ENCODE measurements at places on chromosomes 6 and 20.
A peak's percentile ranks its signal among the peaks of the same experiment; 100 is the strongest.

GRCh38 chr6:116385921-116386320 lies 15.2 kb downstream of the DSE start:
- DNase-seq = no peak

DNA sequence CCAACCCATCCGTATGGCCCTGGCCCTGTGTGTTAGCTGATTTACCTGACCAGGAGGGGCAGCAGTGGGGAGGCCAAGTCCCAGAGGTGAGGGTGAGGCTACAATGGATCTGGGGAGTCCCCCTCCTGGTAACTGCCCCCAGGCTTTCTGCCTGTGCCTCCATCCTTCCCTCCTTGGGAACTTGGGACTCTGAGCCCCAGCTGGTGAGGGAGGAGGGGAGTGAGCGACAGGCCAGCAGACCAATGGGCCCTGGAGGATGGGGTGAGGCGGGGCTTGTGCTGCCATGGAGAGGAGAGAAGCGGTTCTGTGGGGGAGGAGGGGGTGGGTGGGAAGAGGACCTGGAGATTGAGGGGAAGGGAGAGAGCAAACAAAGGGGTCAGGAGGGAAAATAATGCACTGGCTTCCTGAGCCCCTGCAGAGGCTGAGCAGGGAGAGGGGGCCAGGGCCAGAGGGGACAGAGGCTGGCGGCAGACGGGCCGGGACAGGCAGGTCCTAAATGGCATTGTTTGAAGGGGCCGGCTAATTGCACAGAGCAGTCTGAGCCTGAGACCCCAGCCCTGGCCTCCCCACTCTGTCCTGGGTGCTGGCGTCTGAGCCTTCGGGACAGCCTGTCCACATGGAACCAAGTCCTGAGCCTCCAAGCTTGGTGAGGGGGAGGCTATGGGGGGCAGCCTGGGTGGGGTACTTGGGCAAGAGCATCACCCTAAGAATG lies 17.5 kb downstream of the DNMT3B start:
- no peak for DNase-seq

DNA sequence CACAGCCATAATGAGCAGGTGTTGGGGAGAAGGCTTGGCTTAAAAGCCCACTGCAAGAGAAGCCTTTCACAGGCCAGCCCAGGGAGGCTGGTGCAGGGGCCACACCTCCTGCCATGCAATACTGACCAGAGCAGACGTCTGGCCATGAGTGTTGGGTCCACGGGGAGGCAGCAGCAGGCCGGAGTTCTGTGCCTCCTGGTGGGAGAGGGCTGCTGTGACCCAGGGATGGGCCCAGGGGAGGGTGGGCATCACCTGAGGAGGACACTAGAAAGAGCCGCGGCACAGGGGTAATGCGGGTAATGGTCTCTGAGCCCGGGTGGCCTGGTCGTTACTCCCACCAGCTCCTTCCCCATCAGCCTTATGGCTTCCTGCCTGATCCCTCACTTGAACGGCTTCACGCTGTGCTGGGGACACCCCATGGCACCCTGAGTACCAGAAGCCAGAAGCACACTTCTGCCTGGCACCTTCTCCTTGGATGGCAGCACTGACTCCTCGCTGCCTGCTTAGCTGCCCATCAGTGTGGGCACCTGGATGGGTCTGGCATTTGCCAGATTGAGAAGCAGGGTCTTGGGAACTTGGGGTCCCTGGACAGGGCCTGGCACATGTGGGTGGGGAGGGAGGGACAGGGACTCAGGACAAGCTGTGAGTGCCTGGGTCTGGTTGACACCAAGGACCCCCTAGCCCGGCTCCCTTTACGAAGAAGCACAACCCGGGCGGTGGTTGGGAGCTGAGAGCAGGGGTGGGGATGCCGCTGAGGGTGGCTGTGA lies 108.8 kb downstream of the ASXL1 start:
- DNase-seq = no peak

GRCh38 chr6:155493026-155493693 lies 37.5 kb upstream of the NOX3 start:
- no peak for DNase-seq

- DNase-seq = no peak
These were observed 440.1 kb downstream of the EPHA7 start for GRCh38 chr6:92979281-92979680.

- peak; percentile 38 for DNase-seq
These were observed 1.3 kb downstream of the LTB start for GRCh38 chr6:31580807-31581433.

- no peak for DNase-seq
These were observed 162.0 kb downstream of the GRM4 start for GRCh38 chr6:33983721-33984465.

- DNase-seq = no peak
These were observed 537.6 kb downstream of the HDGFL1 start for GRCh38 chr6:23106951-23107350.

- DNase-seq = no peak
These were observed 91.4 kb downstream of the RREB1 start for GRCh38 chr6:7198833-7199800.

DNA sequence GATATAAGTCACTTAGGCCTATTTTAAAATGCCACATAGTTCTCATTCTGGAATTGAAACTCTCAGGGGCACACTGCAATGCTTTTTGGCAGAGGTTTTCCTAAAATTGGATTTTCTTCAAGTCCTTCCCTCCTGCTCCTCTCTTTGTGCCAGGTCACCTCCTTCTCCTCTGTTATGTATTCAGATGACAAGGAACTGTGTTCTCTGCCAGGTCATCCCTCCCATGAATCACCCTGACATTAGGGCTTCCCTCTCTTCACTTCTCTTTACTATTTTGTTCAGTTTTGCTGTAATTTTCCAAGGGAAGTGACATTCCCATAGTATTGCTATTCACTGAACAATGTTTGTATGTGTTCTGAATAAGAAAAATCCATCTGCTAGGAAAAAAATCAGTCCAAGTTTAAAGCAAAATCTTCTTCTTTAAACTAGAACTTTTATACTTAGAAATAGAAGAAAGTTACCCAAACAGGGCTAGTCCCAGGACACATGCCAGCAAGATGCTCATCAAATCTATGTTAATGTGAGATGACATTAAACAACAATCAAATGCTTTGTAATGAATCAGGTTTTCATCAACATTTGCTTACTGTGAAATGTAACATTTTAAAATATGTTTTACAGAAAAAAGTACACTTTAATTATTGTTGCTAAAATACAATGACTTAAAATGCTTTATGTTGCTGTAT lies 461.1 kb downstream of the MMUT start:
- DNase-seq = peak; percentile 94

- DNase-seq = no peak
These were observed 93.6 kb upstream of the BHLHE23 start for GRCh38 chr20:63100174-63100925.

GRCh38 chr6:55729665-55730064 lies 145.7 kb downstream of the BMP5 start:
- DNase-seq = no peak

GRCh38 chr6:7050872-7051779 lies 56.6 kb upstream of the RREB1 start:
- DNase-seq = no peak

GRCh38 chr20:20440886-20441658 lies 73.2 kb downstream of the INSM1 start:
- DNase-seq = peak; percentile 13

GRCh38 chr6:71335544-71335943 lies 46.9 kb downstream of the OGFRL1 start:
- no peak for DNase-seq

- DNase-seq = no peak
These were observed 637.4 kb downstream of the MMUT start for GRCh38 chr6:48825501-48826151.

DNA sequence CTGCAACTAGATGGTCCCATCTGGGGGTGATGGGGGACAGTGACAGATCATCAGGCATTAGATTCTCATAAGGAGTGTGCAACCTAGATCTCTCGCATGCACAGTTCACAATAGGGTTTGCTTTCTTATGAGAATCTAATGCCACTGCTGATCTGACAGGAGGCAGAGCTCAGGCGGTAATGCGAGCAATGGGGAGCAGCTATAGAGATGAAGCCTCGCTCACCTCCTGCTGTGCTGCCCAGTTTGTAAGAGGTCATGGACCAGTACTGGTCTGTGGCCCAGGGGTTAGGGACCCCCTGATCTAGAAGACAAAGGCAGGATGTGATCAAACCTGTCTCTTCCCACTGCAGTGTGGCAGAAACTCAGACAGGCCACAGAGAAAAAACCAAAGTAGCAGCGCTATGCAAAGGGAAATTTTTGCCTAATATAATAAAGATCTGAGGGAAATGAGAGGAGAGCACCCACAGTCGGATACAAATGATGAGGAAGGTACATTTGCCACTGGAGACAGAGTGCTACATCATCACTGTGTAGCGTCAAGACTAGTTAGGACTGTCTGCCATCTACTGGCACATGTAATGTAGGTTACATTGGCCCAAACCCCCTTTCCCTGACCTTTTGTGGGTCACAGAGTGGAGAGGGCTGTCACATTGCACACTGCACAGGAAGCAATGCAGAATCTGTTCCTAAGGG lies 4.1 kb upstream of the LY86 start:
- DNase-seq = no peak

DNA sequence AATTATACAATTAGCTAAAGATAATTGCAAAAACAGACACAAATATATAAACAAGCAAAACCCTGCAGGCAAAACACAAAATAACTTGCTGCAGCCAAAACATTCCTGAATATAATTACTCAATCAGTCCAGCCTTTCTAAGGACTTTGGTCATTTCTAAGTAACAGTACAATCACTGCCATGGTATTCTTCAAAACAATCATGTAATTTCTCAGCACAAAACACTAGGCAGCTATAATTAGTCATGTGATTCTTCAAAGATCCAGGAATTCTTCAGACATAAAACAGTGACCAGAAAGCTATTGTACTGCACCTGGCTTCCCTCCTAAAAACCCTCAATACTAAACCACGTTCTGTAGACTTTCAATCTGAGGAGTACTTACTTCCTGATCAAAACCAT lies 881.1 kb downstream of the EPHA7 start:
- no peak for DNase-seq

DNA sequence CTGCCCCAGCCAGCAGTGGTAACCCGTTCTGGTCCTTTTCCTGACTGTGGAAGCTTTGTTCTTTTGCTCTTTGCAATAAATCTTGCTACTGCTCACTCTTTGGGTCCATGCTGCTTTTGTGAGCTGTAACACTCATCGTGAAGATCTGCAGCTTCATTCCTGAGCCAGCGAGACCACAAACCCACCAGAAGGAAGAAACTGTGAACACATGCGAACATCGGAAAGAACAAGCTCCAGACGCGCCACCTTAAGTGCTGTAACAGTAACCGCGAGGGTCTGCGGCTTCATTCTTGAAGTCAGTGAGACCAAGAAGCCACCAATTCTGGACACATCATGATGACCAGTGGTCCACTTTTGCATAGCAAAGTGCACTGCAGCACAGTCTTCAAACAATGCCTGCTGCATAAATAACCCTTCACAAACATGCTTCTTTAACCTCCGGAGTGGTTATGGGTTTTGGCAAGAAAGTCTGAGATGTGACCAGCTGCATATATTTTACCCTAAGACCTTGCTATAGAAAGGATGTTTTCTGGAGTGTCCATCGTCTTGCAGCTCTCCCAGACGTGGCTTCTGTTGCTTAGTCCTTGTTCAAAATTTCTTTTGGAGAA lies 8.9 kb upstream of the MUC22 start:
- DNase-seq = no peak

DNA sequence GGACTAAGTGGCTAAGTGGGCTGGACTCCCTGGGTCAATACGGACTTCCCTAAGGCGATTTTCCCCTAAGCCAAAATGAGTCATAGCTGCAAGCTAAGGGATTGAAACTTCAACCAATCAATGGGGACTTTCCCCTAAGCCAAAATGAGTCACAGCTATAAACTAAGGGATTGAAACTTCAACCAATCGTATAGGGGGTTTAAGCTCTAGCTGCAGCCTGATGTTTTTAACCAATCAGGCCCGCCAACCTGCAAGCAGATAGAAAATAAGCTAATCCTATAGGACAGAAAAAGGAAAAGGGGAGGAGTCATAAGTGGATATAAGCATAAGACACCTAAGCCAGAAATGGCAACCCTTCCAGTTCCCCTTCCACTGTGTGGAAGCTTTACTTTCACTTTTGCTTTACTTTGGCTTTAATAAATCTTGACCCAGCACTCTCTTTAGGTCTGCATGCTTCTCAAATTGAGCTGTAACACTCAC lies 655.0 kb upstream of the HS3ST5 start:
- DNase-seq = no peak

GRCh38 chr20:53961527-53961926 lies 108.9 kb downstream of the BCAS1 start:
- DNase-seq = no peak

DNA sequence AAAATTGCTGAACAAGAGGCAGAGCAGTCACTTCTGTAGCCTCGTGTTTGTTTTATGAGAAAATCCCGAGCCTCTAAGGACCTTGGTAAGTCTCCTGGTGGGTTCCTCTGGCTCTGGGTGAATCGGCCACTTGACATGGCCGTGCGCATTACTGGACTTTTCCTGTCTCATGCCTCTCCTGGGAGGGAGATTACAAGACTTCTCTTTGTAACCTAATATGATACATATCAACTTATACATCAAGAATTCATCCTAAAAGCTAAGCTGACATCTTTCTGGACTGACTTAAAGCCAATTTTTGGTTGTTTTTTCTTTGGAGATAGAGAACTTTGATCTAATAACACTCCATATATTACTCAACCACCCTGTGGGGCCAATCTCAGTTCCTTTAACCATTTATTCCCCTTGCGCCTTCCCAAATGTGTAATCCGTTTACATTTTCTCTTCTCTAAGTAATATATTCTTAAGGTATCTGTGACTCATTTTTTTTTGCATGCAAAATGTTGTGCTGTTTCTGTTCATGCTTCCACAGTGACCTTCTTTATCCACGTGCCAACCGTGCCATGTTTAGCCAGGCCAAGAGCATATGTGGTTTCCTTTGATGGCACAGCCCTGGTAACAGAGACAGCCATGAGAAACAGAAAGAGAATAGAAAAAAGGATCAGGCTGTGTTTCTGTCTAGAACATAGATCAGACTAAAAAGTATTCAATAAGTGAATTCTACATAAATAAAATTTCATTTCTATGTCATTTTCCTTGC lies 47.5 kb upstream of the JAG1 start:
- no peak for DNase-seq

DNA sequence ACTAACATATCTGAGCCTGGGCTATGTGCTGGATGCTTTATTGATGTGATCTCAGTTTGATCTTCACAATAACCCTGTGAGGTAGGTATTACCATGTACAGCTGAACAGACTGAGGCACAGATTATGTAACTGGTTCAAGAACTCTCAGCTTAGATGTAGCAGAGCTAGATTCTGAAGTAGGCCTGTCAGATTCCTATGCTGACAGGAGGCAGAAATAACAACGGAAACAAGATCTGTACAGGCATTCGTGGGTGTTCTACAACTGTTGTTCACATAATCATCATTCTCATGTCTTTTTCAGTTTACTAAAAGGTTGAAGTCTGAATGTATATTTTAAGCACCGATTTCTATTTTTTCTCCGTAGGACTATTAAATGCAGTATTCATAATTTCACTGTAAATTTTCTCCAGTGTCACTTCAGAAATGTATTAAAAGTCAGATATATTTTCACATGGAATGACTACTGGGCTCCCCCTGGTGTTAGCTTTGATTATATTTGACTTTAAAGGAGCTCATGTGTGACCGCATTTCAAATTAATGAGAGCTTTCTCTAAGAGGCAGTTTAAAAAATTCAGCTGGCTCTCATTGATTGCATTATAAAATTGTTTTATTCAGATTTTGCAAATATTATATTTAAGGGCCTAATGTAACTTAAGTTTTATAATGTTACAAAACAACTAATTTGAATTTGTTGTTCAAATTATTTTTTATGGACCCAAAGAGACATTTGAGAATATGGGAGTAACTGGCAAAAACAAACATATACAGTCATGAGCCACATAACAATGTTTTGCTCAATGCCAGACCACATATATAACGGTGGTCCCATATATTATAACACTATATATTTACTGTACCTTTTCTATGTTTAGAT lies 36.4 kb upstream of the SLC17A4 start:
- peak; percentile 42 for DNase-seq

- no peak for DNase-seq
These were observed 81.5 kb upstream of the ISM1 start for GRCh38 chr20:13139459-13140150.

All from NCI-H446 (cell line).